ENCODE measurements at places on chromosomes 4 and X. TPM values are rescaled to one million over a fixed set of nuclear protein-coding genes. Genes with fewer than 3 reads are reported as not detected.

PAGE4 gene
- total RNA-seq = not detected

DCAF12L1 gene
- not detected for total RNA-seq

GATA1 gene
- not detected for total RNA-seq

CD99L2 gene
- 5.0 TPM for total RNA-seq

IL13RA1 gene
- total RNA-seq = 60.8 TPM

TBX22 gene
- total RNA-seq = not detected

TEX11 gene
- total RNA-seq = not detected

PAGE1 gene
- total RNA-seq = not detected

GRIA2 gene
- total RNA-seq = not detected

ALPK1 gene
- total RNA-seq = 19.5 TPM

RPS6KA3 gene
- 30.2 TPM for total RNA-seq

PIN4 gene
- total RNA-seq = 4.7 TPM

MAGEA2 gene
- not detected for total RNA-seq

S100G gene
- total RNA-seq = not detected

ETDC gene
- not detected for total RNA-seq

NPY1R gene
- total RNA-seq = not detected

PDZD4 gene
- 0.97 TPM for total RNA-seq
